ENCODE measurements at places on chromosomes 12 and 14. TPM values are rescaled to one million over a fixed set of nuclear protein-coding genes. Genes with fewer than 3 reads are reported as not detected.

Gene NGB
- total RNA-seq = not detected

Gene IFI27
- 6.8 TPM for total RNA-seq

Gene HCAR1
- total RNA-seq = 1.6 TPM

Gene OR4K17
- total RNA-seq = not detected
